ENCODE measurements at places on chromosomes 2 and 18. TPM values are rescaled to one million over a fixed set of nuclear protein-coding genes. Genes with fewer than 3 reads are reported as not detected.

Gene NEB
- total RNA-seq, result 4.0 TPM

Gene GLI2
- total RNA-seq, result 0.45 TPM

Gene CNGA3
- 4.6 TPM for total RNA-seq

Gene CPS1
- 15.6 TPM for total RNA-seq

Gene LRRTM1
- not detected for total RNA-seq

Gene COPS8
- total RNA-seq, result 79.8 TPM

Gene GRP
- not detected for total RNA-seq

Gene ARMC9
- total RNA-seq, result 15.6 TPM

Gene SP140
- 0.76 TPM for total RNA-seq

Gene RFX8
- not detected for total RNA-seq

DNA sequence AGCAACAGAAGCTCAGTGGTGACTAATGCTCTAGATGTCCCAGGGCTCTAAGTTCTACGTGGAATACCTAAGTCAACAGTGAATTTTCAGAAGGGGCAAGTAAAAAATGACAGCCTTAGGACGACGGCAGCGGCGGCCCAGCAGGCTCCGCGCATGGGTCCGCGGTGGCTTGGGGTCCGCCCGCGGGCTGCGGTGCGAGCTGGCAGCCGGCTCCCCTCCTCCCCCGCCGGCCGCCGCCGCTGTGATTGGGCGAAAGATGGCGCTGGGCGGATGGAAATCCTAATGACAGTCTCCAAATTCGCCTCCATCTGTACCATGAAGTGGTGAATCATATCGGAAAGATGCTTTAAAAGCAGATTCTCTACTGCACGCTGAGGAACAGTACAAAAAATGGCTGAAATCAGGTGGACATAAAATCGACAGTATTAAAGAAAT lies 74.7 kb downstream of the HNRNPLL start:
- ATAC-seq, result peak; percentile 98

DNA sequence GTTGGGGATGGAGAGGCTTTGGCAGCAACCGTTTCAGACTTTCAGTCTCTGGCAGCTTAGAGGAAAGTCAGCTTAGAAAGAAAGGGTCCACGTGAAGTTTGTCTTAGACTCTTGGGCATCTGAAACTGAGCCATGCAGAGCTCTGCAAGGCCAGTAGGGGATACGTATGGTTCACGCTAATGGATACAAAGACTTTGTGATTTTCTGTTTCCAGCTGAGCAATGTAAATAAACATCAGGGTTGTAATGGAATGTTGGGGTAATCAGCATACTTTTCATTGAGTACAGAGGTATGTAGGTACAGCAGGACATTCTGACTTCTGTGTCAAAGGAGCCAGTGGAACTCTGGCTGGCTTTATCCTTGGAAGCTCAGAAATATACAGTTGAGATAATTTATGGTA lies 31.0 kb downstream of the RALB start:
- no peak for ATAC-seq

DNA sequence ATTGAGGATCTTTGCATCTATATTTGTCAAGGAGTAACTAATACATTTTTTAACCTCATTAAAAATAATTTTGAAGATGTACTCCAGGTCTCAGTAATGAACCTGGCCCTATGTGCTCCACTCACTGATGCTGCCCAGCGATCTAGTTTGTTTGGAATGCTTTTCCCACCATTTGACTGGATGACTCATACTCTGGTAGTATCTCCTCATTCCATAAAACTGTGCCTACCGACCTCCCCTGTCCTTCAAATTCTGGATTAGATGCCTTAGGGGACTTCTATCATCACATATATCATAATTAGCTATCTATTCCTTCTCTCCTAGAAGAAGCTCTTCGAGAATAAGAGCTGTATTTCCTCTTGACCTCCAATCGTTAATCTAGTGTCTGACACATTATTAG lies 83.8 kb downstream of the FAM117B start:
- ATAC-seq, result peak; percentile 40

GRCh38 chr2:168614172-168615018 lies 158.3 kb downstream of the CERS6 start:
- ATAC-seq, result no peak

DNA sequence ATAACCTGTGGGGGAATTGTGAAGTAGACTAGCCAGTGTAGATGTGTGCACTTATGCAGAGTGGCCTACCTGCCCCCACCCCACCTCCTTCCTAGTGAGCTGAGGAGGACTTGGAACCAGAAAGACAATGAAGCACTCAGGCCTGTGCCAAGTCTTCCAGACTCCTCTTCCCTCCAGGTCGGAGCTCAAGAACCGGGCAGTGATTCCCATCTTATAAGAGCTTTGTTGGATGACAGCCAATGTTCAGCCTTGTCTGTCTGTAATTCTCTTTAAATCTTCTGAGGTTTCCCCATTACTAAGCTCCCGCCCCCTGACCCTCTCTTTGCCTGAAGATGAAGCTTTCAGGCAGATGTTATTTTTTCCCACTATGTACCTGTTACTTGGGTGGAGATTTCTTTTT lies 121.0 kb downstream of the SMAD2 start:
- ATAC-seq, result no peak

DNA sequence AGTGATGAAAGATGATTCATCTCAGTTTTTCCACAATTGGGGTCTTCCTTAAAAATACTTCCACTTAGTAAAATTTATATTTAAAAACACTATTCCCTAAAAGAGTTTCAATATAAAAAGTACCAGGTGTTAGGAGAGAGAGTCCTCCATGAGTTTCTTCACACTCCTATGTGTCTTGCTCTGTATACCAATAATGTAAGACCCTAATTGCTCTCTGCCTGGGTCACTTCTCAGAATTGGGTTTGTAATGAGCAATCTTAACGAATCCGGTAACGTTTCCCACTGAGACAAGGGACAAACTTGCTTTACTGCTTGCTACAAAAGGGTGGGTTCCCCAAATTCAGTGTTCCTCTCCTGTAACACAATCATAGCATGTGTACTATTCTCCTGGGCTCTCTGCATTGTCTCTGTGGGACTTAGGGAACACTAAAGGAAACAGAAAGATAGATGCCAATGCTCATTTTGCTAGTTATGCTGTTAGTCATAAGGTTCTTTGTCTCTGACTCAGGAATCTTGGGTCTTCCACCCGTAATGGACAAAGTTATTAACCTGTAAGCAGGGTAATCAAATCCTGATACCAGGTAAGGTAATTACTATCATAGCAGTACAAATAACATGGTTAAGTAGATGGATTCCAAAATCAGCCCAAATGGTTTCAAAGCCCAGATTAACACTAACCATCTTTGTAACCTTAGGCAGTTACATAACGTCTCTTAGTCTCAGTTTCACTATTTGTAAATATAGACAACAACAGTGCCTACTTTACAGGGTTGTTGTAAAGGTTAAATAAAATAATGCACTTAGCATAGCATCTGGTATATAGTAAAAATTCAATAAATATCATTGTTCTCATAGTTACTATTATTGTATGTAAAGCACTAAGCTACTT lies 46.3 kb downstream of the ITSN2 start:
- no peak for ATAC-seq

GRCh38 chr2:95031726-95032116 lies 6.2 kb downstream of the MAL start:
- ATAC-seq, result no peak

GRCh38 chr18:79517341-79517740 lies 121.6 kb downstream of the NFATC1 start:
- ATAC-seq, result no peak

- no peak for ATAC-seq
Observed at GRCh38 chr2:239912938-239913635, 112.1 kb downstream of the NDUFA10 start.

GRCh38 chr2:120868366-120868765 lies 132.7 kb downstream of the GLI2 start:
- ATAC-seq, result no peak

DNA sequence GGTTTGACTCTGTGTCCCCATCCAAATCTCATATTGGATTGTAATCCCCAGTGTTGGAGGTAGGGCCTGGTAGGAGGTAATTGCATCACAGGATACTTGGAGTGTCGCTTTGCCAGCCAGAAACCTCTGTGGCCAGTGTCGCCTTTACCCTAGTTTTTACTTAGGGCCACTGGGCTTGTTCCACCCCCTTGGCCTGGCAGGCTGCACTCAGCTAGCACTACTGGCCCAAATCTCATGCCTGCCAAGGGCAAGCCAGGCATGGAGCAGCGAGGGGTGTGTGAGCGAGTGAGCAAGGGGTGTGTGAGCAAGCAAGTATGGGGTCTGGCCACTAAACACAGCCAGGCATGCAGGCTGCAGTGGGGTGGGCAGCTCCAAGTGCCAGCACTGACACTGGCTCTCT lies 178.7 kb upstream of the MGAT5 start:
- no peak for ATAC-seq

DNA sequence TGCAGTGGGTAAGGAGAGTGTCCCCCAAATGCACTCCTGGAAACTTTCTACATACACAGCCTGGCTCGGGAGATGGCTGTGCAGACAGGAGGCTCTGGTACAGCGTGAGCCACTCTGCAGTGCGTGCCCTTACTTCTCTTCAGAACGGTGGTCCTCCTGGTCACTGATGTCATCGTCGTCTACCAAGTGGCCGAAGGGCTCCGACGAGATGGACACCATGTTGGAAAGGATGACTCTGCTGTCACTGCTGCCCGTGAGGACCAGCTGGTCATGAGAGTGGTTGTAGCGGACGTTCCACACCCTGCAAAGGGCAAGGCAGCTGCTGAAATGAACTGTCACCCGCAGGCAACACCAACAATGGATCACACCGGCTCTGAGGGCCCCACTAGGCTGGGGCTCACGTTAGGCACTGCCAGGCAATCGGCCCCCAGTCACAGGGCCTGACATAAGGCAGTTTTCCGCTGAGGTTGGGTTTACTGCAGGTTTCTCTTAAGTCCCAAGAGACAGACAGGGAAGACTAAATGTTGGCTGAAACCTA lies 185.3 kb downstream of the EIPR1 start:
- no peak for ATAC-seq

DNA sequence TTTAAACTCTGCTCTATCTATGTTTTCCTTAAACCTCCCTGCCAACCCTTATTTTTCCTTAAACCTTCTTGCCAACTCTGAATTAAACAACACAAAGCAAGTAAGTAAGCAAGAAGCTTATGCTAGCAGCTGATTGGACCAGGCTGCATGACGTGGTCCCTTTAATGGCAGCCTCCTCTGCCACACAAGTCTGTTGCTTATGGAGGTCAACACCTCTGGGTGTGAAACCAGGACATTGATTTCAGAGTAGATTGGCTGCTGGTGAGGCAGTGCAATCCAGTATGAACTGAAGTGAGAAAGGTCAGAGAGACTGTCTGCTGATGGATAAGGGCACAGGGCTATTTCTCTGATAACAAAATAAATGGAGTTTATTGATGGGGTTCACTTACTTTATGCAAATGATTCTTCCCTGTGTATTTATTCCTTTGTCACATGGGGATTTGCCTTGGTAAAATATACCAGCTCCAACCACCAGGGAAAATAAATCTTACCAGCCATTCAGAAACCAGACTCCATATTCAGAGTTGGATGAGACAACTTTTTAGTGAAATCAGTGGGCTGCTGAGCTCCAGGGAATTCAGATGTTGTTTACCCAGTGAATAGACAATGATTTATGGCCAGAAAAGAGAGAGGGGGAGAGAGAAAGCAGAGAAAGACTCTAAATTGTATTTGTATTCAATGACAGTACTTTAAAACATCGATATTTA lies 112.2 kb upstream of the NCKAP5 start:
- ATAC-seq, result no peak

GRCh38 chr18:45329316-45329715 lies 286.0 kb upstream of the SLC14A2 start:
- no peak for ATAC-seq

DNA sequence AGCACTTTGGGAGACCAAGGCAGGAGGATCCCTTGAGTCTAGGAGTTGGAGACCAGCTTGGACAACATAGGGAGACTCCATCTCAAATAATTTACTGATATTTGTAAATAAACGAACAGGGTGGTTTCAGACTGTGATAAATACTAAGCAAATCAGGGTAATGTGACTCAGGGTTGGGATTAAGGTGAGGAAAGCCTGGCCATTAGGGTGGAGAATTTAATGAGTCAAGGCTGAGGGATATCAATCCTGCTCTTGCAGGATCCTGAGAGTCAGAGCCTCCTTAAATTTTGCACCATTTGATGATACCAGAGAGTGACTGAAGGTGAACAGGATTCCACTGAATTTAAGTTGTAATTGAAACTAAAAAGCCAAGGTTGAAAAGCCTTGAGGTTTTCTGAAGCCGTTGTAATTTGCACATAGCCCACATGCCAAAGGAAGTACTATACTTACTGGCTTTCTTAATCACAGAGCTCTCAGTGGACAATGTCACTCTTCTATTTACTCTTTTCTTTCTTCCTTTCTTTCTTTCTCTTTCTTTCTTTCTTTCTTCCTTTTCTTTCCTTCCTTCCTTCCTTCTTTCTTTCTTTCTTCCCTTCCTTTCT lies 28.6 kb upstream of the AP1S3 start:
- no peak for ATAC-seq

DNA sequence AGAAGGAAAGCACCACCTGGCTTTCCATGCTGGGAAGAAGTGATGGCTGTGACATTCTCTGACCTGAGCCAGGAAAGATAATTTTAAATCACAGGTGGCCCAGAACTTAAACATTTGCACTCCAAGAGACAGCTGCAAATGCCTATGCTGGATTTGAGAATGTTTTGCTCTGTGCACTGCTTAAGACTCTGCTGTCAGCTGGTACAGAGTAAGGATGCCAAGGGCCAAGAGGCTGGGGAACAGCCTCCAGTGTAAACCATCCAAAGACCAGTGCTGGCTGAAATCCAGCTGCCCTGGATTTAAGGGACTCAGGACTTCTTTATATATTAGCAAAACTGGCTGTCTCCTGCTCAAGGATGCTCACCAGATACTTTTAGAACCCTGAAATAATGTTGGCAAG lies 3.9 kb downstream of the HOXD8 start:
- ATAC-seq, result no peak

DNA sequence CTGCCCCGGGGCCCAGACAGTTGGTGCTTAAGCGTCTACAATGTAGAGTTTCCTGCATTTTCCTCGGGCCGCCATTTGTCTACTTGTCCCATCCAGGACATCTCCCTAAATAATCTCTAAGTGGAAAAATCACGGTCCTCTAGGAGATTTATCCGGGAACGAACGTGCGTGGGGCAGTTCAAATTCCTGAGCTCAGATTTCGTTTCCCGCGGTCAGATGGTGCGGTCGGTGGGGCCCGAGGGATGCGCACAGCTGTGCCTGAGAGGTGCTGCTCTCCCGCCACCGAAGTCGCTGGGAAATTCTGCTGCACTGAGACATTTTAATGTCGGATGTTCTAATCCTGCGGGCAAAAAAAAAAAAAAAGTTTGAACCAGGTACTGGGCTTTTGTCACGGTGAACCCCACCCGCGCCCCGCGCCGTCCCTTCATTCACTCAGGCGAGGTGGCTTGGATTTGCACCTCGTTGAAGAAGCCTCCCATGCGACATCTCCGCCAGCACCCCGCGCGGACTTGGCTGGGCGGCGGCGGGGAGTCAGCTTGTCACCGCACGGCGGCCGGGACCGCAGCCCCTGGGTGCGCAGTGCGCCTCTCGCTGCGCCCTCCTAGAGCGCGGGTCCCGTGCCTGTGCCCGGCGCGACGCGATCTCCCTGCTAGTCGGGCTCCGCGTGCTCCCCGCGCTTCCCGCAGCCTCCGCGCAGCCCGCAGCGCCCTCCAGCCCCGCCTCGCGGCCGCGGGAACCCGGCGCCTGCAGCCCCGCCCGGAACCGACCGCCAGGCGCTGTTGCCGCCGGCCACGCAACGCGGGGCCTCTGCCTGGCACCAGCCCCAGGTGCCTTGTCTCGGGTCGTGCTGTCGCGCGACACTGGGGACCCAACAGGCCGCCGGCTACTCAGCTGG lies 191.9 kb upstream of the TCF4 start:
- peak; percentile 57 for ATAC-seq
